ENCODE measurements at places on chromosomes 7 and 10.

DNA sequence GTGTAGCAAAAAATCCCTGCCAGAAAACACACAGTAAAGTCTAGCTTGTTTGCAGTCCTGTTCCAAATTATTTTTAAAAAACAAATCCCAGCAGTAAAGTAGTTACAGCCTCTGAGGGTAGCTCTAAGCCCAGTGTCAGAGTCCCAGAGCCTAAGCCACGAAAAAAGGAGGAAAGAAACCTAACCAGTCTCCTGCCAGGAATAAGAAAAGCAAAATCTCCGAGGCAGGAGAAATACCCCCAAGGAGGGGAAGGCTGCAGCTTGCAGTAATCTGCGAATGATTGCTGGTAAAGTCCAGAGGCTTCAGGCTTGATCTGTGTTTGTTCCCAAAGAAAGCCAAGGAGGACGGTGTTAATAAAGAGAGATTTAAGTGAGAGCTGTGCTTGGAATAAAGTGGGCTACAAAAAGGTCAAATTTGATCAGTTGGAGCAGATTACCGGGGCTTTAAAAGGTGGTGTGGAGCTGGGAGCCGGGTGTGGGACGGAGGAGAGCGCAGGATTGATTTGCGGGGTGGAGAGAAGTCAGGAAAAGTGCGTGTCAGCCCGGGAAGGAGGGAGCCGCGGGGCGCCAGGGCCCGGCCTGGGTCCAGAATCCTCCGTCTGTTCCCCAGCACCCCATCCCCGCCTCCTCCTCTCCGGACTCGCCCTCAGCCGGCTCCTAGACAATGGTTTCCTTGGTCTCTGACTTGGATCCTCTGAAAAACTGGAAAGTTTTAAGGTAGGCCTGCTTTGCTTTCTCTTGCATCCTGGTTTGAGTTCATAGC lies 219.4 kb upstream of the CELF2 start:
- no peak for DNase-seq

GRCh38 chr10:51877636-51878035 lies 178.2 kb upstream of the CSTF2T start:
- DNase-seq, result no peak

DNA sequence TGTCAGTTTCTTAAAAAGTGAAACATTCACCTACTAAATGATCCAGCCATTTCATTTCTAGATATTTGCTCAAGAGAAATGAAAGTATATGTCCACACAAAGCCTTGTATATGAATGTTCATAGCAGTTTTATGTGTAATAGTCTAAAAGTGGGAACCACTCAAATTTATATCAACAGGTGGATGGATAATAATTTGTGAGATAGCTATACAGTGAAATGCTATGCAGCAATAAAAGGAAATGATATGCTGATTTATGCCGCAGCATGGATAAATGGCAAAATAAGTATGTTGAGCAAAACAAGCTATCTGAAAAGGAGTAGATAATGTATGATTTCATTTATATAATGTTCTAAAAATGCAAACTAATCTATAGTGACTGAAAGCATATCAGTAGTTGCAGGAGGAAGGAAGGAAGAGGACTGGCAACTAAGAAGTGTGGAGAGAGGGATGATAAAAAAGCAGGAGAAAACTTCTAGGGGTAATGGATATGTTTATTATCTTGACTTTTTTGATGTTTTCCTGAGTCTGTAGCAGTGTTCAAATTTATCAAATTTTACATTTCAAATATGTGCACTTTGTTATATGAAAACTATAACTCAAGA lies 80.6 kb downstream of the ABCB5 start:
- DNase-seq, result no peak

GRCh38 chr7:157096286-157097055 lies 42.3 kb upstream of the UBE3C start:
- DNase-seq, result no peak

- DNase-seq, result no peak
Observed at GRCh38 chr7:12646139-12646538, 41.3 kb upstream of the ARL4A start.

GRCh38 chr10:103812432-103812831 lies 42.9 kb downstream of the SH3PXD2A start:
- no peak for DNase-seq

- DNase-seq, result no peak
Observed at GRCh38 chr10:128686630-128687278, 560.5 kb upstream of the MKI67 start.

DNA sequence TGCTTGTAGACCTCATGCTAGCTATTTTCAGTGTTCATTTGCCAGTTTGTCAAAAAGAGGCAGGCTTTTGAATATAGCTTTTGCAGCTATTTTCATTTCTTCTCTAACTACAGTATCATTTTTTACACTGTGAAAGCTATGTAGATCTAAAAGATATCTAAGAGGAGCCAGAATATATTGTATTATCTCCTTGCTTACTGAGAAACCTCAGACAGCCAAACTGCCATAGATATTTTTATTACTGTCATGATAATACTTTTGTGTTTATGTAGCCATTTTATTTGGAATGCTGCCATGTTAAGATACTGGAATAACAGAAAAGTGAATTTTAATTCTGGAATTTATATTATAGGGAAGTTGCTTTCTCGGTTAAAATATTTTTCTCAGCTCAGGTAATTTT lies 37.2 kb downstream of the ANKIB1 start:
- no peak for DNase-seq

GRCh38 chr7:23892019-23892418 lies 182.0 kb downstream of the STK31 start:
- DNase-seq, result no peak

- peak; percentile 29 for DNase-seq
Observed at GRCh38 chr10:178208-178607, 43.0 kb downstream of the ZMYND11 start.

- no peak for DNase-seq
Observed at GRCh38 chr10:127462643-127463295, 86.3 kb upstream of the NPS start.

DNA sequence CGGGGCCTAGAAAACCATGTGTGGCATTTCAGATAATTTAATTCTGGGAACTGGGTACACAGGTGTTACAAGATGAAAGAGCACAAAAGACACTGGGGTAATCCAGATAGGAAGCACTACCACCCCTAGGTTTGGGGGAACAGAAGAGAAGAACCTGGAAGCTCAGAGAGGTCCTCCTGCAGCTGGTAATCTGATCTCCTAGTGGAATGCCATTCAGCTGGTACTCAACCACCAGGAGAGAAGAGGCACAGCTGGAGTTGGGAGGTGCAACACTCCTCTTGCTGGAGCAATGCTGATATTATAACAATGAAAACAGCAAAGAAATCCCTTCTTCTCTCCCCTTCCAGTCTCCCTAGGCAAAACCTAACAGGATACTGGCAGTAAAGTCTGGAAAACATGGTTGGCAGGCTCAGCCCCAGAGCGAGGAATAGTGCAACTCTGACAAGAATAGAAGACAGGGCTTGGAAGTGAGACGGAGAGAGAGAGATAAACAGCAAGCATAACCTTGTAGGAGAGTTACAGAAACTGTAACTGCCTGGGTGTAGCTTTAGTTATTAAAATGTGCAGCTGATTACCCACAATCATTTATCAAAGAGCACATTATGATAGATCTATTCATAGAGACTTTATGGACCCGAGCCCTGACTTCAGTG lies 35.0 kb downstream of the NRF1 start:
- no peak for DNase-seq

GRCh38 chr7:158662610-158663427 lies 41.8 kb downstream of the NCAPG2 start:
- DNase-seq, result no peak

DNA sequence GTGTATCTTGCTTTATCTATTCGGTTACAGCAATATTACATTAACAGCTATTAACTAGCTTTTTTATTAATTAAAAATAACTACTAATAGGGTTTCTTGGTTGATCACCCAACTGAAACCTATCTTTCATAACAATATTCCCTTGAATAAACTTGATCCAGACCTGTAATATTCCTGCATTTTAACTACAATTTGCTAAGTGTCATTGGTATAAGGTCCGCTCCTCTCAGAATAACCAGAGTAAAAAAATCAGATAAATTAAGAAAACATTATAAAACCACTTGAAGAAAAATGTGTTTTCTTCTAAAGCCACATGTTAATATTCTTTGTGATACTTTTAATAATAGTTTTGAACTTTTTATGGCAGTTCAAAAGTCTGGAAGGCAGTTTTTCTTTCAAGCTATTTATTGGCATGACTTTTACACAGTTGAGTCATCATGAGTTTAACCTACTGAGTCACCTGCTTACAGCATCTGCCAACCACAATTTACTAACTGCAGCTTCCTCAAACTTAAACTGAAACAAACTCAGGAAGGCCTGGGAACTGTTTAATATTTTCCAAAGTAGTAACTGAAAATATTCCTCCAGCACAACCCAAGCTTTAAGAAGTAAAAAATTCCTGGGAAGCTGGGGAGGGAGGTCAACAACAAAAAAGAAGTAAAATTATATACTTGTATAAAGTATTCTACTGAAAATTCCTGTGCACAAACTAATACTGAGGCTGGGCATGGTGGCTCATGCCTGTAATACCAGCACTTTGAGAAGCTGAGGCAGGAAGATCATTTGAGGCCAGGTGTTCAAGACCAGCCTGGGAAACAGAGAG lies 103.2 kb downstream of the NRBF2 start:
- DNase-seq, result no peak

DNA sequence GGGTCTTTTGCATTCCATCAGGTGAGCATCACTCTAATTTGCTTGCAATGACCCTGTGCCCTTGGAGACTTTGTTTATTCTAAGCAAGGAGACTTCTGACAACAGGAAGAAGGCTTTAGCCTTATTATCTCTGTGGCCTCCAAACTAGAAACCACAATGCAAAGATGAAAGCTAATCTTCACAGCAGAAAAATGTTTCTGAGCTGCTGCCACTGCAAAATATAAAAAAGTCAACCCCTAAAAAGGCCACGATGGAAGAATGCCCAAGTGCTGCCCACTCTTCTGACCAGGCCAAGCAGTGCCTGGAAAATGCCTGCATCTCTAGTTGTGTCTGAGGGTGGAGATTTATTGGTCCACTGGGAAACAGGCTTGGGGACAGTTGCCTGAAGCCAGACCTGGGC lies 299.9 kb downstream of the C7orf25 start:
- DNase-seq, result no peak

DNA sequence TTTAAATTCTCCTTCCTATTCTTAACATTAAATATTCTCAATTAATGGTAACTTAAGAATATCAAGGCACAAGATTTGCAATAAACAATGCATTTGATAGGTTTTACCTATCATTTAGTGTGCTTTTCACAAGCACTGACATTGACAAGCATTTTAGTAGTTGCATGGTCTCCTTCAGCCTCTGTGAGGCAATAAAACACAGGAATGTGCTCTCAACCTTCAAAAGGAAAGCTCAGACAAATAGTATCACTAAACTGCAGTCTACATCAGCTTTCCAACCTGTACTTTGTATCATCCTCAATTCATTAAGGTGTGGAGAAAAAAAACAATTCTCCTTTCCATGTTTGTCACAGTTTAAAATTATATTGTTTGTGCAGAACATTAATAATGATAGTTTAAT lies 51.1 kb upstream of the TSPAN13 start:
- no peak for DNase-seq

- DNase-seq, result no peak
Observed at GRCh38 chr7:78043159-78043558, 244.6 kb downstream of the PHTF2 start.

GRCh38 chr7:104005197-104005596 lies 15.7 kb upstream of the RELN start:
- no peak for DNase-seq

- DNase-seq, result no peak
Observed at GRCh38 chr10:69217119-69217754, 2.9 kb upstream of the HKDC1 start.

GRCh38 chr7:129776362-129776722 lies 164.8 kb downstream of the NRF1 start:
- no peak for DNase-seq

GRCh38 chr7:89002981-89003956 lies 207.7 kb upstream of the TEX47 start:
- DNase-seq, result no peak

- no peak for DNase-seq
Observed at GRCh38 chr10:101355072-101355706, 1.2 kb downstream of the BTRC start.

- no peak for DNase-seq
Observed at GRCh38 chr10:29646960-29647461, 12.2 kb upstream of the SVIL start.

DNA sequence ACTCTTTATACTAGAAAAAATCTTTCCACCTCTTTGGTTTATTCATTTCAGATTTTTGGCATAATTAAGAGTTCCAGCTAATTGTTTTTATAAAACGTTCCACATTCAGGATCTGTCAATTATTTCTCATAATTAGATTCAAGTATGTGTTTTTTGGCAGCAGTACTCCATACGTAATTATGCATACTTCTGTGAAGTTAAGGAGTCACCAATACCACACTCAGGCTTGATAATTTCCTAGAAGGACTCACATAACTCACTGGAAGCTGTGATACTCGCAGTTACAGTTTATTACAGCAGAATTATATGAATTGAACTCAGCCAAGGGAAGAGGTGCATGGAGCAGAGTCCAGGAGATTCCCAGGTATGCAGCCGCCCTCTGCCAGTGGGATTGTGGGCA lies 290.5 kb upstream of the AKR1E2 start:
- no peak for DNase-seq

- DNase-seq, result no peak
Observed at GRCh38 chr7:132996581-132997242, 85.2 kb downstream of the CHCHD3 start.

- DNase-seq, result no peak
Observed at GRCh38 chr10:109967739-109968088, 40.1 kb upstream of the ADD3 start.

DNA sequence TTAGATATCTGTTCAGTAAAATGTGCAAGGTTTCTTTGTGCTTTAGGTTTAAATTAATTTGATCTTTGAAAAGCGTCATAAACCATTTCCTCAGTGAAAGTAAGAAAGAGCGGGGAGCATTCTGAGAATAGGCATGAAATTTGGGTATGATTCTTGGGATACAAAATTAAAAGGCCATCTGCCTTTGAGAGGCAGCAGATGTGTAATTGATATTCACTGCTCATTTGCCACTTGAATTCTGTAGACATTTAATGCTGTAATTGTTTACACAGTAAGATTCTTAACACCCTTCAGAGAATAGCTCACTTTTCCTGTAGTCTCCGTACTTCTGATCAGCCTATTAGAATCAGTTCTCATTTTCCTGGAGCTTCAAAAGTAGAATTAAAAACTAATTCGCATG lies 18.7 kb downstream of the FRMD4A start:
- peak; percentile 42 for DNase-seq

DNA sequence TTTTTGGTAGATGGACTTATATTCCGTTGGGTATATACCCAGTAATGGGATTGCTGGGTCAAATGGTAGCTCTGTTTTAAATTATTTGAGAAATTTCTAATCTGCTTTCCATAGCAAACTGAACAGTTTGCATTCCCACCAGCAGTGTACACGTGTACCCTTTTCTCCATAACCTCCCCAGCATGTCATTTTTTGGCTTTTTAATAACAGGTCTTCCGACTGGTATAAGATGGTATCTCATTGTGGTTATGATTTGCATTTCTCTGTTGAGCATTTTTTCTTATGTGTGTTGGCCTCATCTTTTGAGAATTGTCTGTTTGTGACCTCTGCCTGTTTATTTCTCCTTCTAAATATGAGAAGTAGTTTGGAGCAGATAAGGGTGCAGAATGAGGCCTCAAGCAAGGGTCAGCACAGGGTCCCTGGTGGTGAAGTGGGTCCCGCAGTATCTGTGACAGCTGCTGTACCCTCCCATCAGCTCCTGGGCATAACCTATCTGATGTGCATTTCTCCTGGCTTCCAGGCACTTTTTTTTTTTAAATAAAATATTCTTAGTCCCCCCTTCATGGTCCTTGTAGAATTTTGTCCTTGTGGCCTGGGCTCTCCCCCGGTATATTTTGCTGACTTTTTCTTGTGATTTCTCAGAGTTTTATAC lies 73.5 kb downstream of the PROSER2 start:
- DNase-seq, result no peak

GRCh38 chr7:129218514-129219062 lies 6.2 kb upstream of the AHCYL2 start:
- DNase-seq, result peak; percentile 81

Measured in NCI-H1694 treated with DMSO at 0.1 percent for 48 hours (cell line).